ENCODE measurements at places on chromosomes 13 and 19. TPM values are rescaled to one million over a fixed set of nuclear protein-coding genes. Genes with fewer than 3 reads are reported as not detected.

The C1QTNF9B gene
- not detected for total RNA-seq

The ASPDH gene
- not detected for total RNA-seq

The ZSCAN1 gene
- not detected for total RNA-seq

The C19orf67 gene
- not detected for total RNA-seq
